ENCODE measurements at places on chromosomes 1 and 21.
A peak's percentile ranks its signal among the peaks of the same experiment; 100 is the strongest.

DNA sequence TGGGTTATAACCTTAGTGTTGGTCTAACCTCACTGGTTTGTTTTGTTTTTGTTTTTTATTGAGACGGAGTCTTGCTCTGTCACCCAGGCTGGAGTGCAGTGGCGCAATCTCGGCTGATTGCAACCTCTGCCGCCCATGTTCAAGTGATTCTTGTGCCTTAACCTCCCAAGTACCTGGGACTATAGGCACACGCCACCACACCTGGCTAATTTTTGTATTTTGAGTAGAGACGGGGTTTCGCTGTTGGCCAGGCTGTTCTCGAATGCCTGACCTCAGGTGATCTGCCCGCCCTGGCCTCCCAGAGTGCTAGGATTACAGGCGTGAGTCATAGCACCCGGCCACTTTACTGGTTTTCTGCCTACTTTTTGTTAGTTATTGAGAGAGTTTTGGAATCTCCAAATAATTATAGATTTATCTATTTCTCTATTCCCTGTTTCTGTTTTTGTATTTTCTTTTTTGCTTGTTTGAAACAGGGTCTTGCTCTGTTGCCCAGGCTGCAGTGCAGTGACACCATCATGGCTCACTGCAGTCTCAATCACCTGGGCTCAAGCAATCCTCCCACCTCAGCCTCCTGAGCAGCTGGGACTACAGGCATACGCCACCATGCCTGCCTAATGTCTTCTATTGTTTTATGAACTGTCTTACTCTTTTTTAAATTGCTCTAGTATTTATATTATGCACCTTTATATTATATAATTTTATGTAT lies 21.4 kb downstream of the SMG7 start:
- no peak for DNase-seq

- DNase-seq: peak; percentile 55
Measured at GRCh38 chr1:27724961-27725373, 794 bp upstream of the FAM76A start.

DNA sequence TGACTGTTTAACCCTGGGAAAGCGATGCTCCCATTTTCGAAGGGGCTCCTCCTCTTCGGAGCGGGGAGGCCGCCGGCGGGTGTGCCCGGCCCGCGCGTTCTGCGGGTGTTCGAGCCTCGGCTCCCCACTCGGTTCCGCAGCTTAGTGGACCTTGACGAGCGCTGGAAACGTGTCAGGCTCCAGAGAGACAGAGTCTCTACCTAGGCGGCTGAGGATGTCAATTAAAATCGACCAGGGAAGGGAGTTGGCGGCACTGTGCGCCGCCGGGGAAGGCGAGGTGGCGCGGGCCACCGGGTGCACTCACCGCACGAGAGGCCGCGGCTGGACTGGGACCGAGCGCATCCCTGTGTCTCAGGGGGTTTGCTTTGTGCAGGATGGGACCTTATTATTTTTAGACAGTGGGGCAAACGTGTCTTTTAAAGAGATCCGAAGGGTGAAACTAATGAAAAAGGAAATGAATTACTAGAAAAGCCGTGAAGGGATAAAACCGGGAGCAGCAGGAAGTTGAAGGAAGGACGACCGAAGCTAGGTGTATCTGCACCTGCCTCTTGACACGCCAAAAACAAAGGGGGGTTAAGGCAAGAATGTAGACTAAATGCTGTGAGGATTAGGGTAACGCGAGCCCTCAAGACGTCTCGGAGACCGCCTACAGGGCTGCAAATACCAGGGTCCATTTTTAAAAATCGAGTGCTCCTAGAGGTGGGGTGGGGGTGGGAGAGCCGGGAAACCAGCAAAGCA lies 5.6 kb downstream of the LHX4 start:
- no peak for DNase-seq

GRCh38 chr1:153356392-153357075 lies 1.1 kb upstream of the S100A9 start:
- no peak for DNase-seq

DNA sequence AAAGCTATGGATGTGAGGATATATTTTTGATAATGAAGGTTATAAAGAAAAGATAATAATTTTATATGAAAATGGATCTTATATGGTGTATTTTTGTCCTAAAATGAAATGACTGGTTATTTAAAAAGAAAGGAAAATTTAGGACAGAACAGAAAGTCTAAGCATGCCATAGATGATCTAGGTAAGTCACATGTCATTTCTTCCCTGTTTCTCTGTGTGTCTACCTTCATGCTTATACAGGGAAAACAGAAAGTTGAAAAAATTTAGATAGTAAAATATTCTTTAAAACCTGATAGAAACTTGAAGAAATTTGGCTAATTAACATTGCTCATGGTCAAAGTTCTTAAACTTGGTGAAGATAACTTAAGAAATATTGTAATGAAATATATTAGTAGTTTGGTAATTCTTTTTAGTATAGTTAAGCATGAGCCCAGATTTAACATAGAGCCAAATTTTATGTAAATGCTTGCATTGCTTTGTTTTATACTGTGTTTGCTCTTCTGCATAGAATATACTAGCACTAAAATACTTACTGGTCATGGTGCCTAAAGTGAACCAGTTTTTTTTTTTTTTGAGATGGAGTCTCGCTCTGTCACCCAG lies 12.4 kb upstream of the GBP4 start:
- DNase-seq: no peak

DNA sequence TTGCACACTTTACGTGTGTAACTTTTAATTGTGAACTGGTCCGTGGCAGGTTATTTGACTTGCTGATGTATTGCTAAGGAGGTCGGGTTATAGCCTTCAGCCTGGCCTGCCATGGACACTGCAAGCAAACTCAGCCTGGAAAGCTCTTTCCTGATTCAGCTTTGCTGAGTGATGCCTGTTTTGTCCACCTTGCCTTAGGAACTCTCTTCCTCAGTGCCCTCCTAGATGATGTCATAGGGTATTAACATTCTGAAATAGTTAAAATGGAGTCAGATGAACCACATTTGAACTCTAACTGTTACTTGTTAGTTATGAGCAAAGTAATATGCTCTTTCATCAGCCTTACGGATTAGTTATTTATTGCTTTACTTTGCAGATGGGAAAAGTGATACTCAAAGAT lies 446.0 kb downstream of the PCP4 start:
- no peak for DNase-seq

- no peak for DNase-seq
Measured at GRCh38 chr1:57620605-57621004, 196.7 kb upstream of the DAB1 start.

DNA sequence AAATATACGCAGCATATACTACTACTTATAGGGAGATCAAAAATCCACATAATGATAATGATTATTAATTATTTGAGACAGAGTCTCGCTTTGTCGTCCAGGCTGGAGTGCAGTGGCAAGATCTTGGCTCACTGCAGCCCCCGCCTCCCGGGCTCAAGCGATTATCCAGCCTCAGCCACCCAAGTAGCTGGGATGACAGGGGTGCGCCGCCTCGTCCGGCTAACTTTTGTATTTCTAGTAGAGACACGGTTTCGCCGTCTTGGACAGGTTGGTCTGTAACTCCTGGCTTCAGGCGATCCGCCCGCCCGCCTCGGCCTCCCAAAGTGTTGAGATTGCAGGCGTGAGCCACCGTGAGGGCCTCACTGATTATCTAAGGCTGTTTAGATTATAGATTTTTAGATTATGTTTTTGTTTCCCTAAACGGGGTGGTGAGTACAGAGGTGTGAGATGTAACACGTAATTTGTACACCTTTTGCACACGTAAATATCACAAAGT lies 548 bp upstream of the SLC25A33 start:
- DNase-seq: peak; percentile 30

- DNase-seq: no peak
Measured at GRCh38 chr1:50329332-50329932, 93.8 kb downstream of the DMRTA2 start.

DNA sequence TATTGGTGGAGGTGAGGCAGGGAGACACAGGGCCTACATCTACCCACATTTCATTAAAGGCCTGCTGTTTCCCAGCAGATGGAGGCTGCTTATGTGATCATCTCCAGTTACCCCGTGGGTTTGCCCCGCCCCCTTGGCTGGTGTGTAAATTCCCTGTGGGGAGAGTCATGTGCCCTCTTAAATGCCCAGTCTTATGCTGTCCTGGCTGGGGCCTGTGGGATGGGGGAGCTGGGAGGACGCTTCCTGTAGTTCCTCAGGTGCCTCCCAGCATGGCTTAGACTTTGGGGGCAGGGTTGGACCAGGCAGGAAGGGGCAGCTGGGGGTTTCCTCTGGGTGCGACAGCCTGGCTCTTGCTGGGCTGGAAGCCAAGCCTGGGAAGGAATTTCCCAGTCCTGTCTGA lies 15.5 kb upstream of the CITED4 start:
- peak; percentile 60 for DNase-seq

- DNase-seq: peak; percentile 2
Measured at GRCh38 chr1:2796890-2797740, 4.4 kb downstream of the TTC34 start.

- DNase-seq: peak; percentile 3
Measured at GRCh38 chr21:43268086-43268803, 99.4 kb downstream of the CRYAA start.

DNA sequence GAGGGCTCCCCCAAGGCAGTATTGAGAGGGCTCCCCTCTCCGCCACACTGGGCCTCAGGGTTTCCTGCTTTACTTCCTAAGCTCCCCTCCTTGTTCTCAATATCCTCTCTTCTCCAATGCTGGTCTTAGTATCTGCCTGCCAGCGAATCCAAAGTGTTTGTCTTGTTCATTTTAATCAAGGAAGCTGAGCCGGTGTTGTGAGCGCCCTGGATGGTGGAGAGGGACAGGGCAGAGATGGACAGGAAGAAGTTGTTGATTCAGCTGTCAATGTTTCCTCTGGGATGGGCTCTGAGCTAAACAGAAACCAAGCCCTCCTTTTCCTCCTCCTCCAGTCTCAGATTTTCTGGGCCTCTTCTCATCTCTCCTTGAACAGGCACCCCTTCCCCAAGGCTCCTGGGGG lies 5.4 kb downstream of the OLFML3 start:
- no peak for DNase-seq

DNA sequence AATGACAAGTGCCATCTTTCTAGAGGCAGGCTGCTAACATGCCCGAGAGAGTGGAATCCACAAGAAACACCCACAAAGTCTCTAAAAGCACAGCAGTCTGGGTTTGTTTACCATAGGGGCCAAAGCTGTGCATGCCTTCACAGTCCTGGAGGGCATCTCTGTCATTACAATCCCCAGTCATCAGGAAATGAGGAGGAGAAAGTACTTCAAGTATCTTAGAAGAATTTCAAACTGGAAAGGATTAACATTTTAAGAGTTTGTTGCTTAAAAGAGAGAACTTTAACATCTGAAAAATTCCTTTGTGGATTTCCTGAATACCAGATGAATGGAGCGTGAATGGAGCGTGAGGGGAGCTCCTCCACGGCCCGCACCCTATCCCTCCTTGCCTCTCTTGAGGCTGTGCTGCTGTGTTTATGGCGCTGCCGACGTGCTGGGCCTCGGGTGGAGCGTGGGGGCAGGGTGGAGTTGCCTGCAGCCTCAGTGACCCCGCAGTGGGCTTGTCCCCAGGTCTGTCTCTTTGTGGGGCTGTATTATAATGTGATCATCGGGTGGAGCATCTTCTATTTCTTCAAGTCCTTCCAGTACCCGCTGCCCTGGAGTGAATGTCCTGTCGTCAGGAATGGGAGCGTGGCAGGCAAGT lies 23.3 kb downstream of the SLC6A17 start:
- no peak for DNase-seq

GRCh38 chr1:8411803-8412182 lies 93.9 kb downstream of the SLC45A1 start:
- no peak for DNase-seq

DNA sequence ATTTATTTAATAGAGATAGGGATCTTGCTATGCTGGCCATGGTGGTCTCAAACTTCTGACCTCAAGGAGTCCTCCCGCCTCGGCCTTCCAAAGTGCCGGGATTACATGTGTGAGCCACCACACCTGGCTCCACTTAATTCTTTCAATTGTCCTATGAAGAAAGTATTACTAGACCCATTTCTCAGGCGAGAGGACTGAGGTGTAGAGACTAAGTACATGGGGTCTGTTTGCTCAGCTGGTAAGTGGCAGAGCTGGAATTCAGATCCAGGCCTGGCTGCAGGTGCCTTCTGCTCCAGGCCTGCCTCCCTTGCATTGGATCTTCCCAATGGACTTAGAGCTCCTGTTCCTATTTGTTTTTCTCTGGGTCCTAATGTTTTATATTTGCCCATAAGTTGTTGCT lies 55.5 kb downstream of the HTR6 start:
- DNase-seq: no peak

DNA sequence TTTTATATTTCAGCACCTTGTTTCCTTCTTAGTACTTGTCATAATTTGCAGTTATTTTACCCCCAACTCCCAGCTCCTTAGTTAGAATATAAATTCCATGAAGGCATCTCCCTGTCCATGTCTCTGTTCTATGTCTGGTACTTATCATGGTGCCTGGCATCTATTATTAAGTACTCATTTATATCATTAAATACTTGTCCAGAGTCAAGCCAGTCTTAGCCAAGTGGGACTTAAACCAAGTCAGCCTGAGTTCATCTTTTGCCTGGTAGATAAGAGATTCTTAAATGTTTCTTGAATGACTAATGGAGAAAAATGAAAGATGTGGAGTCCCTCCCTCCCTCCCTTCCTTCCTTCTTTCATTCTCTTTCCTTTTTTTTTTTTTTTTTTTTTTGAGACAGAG lies 9.4 kb downstream of the SLC25A44 start:
- DNase-seq: no peak

- no peak for DNase-seq
Measured at GRCh38 chr1:226692051-226692792, 46.9 kb downstream of the ITPKB start.

DNA sequence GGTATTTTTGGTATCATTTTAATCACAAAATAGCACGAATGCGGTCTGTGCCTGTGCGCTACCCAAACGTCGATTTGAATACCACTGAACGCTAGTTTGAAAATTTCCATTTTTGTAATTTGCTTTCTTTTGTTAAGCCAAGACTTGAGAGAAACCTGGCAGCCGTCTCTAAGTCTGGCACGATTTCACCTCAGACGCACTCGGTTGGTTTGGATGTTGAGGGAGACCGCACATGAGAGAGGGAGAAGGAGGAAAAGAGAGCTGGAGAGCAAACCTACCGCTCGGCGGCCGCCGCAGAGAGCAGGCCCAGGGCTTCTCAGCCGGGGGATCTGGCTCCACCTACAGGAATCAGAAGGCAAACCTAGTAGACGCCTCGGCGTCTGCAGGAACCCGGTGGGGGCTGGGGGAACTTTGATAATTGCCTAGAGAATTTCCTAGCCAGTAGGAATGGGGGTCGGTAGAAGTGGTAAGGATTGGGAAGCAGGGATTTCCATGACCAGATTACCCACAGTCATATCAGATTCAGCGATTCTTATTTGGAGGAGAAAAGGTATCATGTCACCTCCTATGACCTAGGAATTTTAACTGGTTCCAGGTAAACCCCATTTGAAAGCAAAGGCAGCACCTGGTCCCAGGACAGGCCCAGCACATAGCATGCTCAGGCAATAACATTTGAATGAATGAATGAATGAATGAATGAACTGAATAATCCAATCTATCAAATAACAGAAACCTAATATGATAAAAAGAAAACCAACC lies 83.2 kb downstream of the TM2D1 start:
- DNase-seq: peak; percentile 88
